ENCODE measurements at places on chromosomes 11 and 22.

DNA sequence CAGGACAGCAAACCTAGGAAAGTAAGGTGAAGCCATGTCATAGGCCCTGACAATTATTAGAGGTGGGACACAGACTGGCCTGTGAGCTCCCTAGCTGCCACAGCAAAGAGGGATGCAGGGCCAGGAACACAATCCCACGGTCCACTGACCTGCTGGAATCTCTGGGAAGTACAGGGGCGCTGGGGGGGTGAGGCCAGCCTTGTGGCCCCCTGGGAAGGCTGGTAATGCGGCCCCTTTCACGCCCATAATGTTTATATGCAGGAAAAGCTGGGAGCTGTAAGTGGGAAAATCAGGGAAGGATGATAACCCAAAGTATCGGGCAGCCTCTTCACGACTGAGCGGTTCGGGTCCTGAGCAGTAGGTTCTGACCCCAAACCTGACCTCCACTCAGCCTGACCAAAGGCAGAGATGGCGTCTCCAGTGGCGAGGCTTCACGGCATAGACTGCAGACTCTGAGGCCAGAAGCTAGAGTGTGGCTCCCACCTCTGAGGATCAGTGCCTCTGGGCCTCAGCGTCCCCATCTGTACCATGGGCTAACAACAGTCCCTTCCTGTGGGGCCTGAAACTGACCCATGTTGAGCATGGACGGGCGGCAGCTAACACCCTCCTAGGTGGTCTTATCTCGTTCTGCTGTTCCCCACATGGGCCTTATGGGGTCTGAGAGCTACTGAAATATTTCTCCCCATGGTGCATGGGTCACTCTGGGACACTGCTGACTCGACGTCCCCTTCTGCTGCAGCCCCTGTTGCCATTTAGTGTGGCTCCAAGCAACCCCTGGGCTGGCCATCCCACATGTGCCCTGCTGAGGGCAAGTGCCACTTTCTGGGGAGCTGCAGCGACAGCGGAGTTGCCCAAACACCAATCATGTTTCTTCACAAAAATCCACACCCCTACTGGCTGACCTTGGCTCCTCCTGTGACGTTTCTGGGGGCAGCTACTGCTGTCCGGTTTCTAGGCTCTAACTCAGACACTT is 101.8 kb downstream of the PHF21B start:
- DNase-seq = no peak

- no peak for DNase-seq
Measured at GRCh38 chr11:129853518-129854231, 38.0 kb downstream of the TMEM45B start.

DNA sequence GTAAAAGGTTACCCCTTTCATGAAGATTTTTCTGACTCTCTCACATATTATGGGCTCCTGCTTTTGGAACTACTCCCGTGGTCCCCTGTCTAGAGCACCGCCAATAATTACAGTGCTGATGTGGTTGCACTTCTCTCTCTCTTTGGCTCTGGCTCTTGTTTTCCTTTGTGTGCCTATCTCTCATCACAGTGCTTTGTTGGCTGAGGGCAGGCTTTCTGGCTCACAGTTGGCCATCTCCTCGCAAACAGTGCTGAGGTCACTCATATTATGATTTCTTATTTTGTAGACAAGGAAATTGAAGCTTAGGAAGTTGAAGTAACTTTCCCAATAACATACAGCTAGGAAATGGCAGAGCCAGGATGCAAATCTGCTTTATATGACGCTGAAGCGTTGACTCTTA is 192.5 kb downstream of the DDX10 start:
- no peak for DNase-seq

- peak; percentile 85 for DNase-seq
Measured at GRCh38 chr11:85725510-85726258, 39.7 kb upstream of the CCDC89 start.

Measured in fibroblast of skin of left quadriceps (primary cell).